ENCODE measurements at places on chromosomes 1 and 21.

GRCh38 chr1:86489242-86489878 is 20.6 kb downstream of the CLCA1 start:
- no peak for DNase-seq

- DNase-seq: no peak
These were observed 291.0 kb downstream of the GRIK1 start for GRCh38 chr21:29648710-29649240.

- DNase-seq: no peak
These were observed 11.3 kb downstream of the MFAP2 start for GRCh38 chr1:16969057-16969611.

GRCh38 chr1:208747979-208748378 is 503.8 kb upstream of the PLXNA2 start:
- no peak for DNase-seq

DNA sequence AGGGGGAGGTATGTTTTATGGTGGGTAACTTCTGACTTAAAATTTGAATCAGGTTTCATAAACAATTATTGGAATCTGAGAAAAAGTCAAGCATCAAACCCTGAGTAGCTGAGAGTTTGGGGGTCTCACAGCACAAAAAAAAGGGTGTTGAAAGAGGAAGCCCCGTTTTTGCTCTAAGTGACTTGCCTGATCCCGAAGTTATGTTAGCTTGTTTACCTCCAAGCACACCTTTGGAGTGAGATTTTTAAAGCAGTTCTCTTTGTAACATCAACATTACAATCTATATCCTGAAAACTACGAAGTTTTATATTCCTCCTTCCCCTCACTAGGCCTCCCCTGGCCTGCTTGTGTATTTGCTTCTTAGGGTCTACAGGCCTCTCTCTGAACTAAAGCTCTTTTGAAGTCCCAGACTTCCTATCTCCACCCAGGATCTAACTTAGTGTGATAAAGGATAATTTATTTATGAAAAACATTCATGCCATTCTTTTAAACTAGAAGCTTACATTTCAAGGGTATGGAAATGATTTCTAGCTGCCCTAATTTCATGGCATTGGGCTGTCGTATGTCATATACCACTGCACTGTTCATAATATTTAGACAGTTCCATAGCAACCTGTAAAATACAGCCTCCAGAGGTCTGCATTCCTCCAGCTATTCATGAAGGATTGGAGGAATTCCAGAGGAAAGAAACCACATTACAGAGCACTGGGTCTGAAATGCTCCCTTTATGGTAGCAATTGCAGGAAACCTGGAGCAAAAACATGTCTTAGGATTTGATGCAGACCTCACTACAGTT is 36.1 kb upstream of the RGS1 start:
- no peak for DNase-seq

DNA sequence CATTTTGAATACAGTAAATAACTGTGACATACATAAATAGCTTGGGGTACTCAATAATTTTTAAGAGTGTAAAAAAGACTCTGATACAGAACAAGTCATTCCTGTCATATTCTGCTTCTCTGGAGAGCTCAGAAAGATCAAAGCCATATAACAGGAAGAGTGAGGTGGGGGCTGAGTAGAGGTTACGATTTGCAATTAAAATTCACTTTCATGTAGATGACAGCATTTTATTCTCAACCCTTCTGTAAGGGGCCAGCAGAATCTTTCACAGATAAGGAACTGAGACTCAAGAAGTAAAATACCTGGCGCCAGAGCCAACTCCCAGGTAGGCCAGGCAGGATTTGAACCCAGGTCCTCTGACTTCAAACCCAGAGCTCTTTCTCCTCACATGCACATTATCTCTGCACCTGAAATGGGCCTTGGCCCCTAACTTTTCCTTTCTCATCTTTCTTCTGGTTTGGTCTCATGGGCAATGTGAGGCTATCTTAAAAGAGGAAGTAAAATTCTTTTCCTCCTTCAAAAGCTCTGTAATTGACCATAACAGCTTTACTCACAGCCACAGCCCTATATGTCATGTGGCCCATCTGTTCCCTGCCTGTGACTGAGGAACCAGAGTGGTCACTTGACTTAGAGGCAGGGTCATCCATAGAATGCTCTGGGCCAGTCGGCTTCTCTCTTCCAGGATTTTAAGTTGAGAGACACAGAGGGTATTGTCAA is 80.9 kb upstream of the SYT6 start:
- no peak for DNase-seq

GRCh38 chr1:221310180-221310579 is 430.9 kb downstream of the HLX start:
- no peak for DNase-seq

- no peak for DNase-seq
These were observed 158.2 kb upstream of the KLHDC7A start for GRCh38 chr1:18322368-18323032.

DNA sequence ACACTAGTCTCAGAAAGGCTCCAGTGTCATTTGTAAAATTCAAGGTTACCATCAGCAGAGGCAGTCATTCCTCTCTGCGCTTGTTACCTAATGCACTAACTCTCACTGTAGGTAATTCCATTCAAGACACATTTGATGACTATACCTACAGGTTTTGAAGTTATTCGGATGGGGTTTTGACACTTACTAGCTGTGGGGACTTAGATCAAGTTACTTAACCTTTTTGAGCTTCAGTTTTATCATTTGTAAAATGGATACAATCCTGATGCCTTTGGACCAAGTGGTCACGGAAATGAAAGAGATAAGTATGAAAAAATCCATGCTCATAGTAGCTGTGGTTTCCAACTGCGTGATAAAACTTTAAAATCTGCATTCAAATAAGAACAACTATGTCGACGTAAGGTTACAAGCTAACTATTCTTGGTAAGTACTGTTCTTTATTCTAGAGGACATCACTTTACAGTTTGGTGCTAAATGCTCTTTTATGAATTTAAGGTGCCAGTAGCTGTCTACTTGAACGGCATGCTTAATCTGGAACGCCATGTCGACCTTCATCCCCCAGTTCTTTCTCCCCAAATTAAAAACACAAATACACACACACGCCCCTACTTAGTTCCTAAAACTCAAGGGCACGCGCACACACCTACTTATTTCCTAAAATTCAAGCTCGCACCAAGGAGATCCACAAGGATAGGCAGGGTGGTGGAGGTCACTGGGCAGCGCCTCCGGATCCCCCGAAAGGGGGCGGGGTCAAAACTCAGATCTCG is 550 bp upstream of the NFYC start:
- DNase-seq: no peak

DNA sequence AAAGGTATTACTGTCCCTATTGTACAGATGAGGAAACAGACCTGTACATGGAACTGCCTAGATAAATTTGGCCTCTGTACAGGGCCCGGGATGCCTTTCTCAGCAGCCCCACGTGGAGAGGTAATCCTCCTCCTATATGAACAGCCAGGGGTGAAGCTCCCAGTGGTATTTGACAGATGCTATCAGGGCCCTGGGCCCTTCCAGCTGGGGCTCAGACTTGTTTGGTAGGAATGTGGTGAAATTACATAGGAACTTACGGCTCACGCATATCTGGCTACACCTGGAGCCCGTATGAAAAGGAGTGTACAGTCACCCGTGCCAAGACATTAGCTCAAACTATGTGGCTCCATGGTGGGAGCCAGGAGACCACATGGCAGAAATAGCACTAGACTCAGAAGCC is 24.8 kb upstream of the TCEA3 start:
- no peak for DNase-seq

- DNase-seq: no peak
These were observed 7.0 kb upstream of the IL23R start for GRCh38 chr1:67159233-67159632.

DNA sequence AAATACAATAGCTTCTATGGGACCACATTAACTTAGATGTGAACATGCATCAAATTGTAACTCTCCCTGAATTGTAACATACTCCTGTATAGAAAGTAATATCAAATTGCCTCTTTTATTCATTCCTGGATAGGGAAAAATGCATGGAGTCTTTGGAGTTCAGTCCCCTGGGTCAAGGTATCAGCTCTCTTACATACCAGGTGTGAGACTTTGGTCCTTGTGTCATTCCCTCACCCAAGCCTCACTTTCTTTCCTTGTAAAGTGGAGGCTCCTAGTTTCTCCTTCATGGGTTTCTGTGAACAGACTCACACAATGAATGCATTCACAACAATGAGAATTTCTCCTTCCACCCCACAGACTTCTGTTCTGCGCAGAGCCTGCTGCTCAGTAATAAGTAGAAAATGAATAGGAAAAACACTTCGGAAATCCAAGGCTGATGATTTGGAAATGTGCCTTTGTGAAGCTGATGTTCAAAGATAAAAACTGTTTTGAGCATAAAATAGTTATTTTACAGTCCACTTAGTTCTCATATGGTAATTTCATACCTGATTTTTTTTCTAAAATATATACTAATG is 185.3 kb downstream of the AK5 start:
- no peak for DNase-seq

DNA sequence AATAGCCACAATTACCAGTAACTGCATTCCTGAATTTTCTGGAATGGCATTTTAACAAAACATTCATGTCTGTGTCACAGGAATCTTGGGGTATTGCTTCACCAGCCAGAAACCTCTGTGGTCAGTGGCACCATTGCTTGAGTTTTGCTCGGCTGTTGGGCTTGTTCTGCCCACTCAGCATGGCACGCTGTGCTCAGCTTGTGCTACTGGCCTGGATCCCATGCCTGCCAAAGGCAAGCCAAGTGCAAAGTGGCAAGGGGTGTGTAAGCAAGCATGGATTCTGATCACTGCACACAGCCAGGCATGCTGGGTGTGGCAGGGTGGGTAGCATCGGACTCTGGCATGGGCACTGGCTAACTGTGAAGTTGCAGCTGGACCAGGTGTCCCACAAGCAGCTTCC is 1150.9 kb downstream of the MRPL39 start:
- no peak for DNase-seq

- no peak for DNase-seq
These were observed 118.7 kb upstream of the KIF26B start for GRCh38 chr1:245036102-245036501.

DNA sequence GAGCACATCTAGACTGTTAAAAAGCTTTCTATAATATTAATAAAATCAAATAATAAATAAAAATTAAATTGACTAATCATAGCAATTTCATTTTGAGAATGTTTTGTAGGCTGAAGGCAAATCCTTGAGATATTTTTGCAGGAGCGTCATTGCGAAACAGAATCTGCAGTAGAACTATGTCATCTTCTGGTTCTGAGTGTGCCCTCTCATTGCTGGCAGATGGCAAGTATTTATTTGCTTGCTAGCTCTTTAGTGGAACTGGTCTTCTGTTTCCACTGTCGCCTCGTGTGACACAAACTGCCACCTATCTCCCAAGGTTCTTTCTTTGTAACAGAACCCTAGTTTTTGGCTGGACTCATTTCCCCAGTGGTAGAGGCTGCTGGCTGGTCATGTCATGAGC is 19.0 kb upstream of the IRF2BP2 start:
- DNase-seq: no peak

GRCh38 chr1:212315907-212316306 is 30.7 kb downstream of the PPP2R5A start:
- DNase-seq: no peak

GRCh38 chr1:22273686-22274681 is 131.1 kb upstream of the WNT4 start:
- DNase-seq: no peak

- DNase-seq: no peak
These were observed 19.9 kb downstream of the SGIP1 start for GRCh38 chr1:66553846-66554245.

- DNase-seq: no peak
These were observed 319.5 kb upstream of the USP24 start for GRCh38 chr1:55534565-55535121.

GRCh38 chr21:44423312-44423821 is 31.9 kb upstream of the LRRC3 start:
- no peak for DNase-seq

GRCh38 chr1:225880222-225880588 is 2.0 kb downstream of the TMEM63A start:
- DNase-seq: peak; percentile 69

GRCh38 chr21:25103500-25104207 is 503.6 kb downstream of the MRPL39 start:
- no peak for DNase-seq

DNA sequence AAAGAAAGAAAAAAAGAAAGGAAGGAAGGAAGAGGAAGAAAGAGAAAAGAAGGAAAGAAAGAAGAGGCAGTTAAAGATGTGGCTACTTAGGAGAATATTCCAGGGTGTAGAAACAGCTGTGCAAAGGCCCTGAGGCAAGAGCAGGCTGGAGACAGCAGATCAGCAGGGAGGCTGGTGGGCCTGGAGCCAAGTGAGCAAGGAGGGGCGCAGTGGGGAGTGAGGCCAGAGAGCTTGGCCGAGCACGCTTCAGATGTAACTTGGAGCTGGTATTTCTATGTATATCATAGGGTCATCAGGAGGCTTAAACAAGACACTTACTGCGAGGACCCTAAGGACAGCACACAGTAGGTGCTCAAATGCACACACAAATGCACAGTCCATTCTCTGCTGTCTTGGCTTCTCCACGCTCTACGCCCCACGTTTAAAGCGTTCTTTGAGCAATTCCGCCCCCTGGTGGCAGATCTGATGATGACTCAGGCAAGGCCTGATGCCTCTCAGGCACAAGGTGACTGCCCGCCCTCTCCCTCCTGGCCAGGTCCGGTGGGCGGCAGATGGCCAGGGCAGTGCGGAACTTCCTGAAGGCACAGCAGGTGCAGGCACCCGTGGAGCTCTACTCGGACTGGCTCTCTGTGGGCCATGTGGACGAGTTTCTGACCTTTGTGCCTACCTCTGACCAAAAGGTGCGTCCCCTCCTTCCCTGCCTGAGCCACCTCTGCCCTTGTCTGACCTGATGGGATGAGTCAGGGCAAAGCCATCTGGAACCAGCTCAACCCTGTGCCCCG is 11.9 kb upstream of the PADI3 start:
- DNase-seq: peak; percentile 63

DNA sequence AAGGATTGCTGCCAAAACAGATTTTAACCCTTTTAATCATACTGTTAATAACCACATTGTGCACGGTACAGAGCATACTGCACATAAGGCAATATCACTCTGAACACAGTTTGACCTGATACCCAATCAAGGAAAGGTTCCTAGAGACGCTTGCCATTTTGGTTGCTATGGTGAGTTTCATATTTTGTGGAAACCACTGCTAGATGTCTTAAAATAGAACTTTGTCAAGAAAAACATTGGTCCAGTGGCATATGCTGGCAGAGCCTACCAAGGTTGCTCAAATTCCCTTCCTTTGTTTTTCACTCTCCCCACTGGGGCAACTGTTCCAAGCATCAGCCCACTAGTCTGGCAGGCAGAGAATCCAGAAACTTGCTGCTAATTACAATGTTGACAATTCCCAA is 114.8 kb upstream of the DPYD start:
- DNase-seq: no peak

GRCh38 chr1:191575746-191576145 is 582.5 kb upstream of the RGS18 start:
- no peak for DNase-seq

Measured in anterior cingulate cortex (tissue), 58 donors.